SK-MEL-5 (cell line): ENCODE measurements at places on chromosomes 7 and 10.

GRCh38 chr7:123924941-123925340, at the start of gene SPAM1:
Gene SPAM1, plus strand, starts transcription at chr7:123925241. Its CDS starts 28,330 bp downstream, at chr7:123953571.
- no peak for DNase-seq

DNA sequence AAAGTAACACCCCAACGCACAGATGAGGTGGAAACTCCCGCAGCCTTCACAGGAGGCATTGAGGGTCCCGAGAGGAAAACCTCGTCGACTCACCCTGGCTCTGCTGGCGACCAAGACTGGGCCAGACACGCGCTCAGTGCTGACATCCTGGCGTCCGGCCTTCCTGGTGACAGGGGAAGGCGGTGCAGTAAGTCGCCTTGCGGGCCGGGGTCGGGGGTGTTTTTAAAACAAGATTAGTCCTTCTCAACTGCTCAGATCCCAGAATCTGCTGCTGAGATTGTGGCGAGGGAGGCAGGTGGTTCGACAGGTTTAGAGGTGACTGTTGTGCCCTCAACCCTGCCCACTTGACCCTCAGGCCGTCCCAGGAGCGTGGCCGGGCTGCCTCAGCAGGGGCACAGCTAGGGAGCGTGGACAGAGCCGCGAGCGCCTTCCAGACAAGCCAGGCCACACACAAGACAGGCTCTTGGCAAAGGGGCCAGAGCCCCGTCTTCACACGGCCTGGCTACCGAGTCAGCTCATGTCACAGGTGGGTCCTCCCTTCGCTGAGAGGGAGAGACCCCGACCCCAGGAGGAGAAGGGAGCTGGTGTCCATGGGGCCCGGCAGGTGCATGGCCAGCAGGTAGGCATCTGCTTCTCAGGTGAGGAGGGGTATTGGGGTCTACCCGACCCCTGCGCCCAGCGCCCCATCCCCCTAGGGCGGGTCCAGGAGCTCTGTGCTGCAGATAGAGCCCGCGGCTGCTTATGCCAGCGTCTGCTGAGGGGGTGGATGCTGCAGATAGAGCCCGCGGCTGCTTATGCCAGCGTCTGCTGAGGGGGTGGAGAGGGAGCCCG, 81.6 kb downstream of the DNAJB6 start:
- no peak for DNase-seq

DNA sequence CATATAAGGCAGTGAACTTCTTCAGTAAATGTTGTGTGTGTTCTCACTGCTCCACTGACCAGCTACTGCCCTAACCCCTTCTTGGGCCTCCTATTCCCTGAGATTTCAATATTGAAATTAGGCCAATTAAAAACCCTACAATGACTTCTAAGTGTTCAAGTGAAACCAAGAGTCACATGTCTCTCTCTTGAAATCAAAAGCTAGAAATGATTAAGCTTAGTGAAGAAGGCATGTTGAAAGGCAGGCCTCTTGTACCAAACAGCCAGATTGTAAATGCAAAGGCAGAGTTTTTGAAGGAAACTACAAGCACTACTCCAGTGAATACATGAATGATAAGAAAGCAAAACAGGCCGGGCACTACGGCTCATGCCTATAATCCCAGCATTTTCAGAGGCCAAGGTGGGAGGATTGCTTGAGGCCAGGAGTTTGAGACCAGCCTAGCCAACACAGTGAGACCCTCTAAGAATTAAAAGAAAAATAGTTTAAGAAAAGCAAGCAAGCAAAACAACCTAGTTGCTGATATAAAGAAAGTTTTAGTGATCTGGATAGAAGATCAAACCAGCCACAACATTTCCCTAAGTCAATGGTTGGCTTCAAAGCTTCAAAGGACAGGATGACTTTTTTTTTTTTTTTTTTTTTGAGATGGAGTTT, 22.3 kb downstream of the BRAF start:
- no peak for DNase-seq

GRCh38 chr7:151850491-151851124, 26.3 kb downstream of the PRKAG2 start:
- DNase-seq: no peak

DNA sequence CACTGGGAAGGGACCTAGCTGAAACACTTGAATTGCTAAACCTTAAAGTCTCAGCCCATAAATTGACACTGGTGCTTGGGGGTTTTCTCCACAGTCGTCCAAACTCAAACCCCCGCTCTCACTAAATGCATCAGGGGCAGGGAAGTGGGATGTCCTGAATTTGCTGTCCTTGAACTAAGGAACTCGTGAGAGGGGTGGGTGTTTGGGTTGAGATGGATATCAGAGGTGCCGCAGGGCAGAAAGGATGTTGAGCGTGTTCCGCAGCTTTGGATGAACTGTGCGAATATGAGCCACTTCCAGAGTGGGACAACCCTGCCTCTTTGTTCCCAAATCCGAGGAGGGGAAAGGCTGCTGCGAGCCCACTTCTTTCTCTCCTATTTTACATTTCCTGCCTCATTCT, 90.3 kb upstream of the LYZL2 start:
- no peak for DNase-seq

DNA sequence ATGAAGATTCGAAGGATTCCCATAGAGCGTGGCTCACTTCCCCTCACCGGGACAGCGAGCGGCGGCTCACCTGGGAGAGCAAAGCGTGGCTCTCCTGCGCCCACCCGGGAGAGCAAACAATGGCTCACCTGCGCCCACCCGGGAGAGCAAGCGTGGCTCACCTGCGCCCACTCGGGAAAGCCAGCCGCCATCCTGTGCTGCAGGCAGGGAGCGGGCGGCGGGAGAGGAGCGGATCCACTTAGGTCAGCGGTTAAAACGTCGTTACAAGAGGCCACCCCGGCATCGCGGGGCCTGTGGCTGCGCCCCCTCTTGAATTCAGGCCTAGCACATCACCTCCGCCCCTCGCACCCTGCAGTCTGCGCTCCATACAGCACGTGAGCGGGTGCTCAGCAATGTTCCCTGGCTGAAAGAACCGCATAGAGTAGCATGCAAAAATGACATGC, 461 bp upstream of the FIGNL1 start:
- no peak for DNase-seq

DNA sequence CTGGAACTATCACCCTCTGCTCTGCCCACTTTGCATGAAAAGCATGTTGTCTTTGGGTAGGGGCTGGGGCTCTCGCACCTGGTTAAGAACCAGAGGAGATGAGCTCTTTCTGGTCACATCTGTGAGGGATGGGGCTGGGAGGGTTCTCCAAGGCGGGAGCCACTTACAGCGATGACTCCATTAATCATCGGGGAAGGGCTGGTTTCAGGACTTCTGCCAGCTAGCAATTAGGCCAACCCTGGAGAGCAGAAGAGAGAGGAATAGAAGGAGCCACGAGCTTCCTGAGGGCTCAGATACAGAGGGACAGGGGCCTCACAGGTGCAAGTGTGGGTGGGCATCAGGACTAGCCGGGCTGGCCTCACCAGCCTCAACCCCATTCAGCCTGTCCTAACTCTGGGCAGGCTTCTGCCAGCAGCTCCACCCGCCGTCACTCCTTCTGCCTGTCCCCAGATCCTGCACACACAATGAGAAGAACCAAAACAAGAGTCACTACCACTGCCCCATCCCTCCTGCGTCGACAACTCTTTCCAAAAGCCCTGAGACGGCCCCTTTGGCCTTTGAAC, 8.4 kb downstream of the AQP1 start:
- no peak for DNase-seq

DNA sequence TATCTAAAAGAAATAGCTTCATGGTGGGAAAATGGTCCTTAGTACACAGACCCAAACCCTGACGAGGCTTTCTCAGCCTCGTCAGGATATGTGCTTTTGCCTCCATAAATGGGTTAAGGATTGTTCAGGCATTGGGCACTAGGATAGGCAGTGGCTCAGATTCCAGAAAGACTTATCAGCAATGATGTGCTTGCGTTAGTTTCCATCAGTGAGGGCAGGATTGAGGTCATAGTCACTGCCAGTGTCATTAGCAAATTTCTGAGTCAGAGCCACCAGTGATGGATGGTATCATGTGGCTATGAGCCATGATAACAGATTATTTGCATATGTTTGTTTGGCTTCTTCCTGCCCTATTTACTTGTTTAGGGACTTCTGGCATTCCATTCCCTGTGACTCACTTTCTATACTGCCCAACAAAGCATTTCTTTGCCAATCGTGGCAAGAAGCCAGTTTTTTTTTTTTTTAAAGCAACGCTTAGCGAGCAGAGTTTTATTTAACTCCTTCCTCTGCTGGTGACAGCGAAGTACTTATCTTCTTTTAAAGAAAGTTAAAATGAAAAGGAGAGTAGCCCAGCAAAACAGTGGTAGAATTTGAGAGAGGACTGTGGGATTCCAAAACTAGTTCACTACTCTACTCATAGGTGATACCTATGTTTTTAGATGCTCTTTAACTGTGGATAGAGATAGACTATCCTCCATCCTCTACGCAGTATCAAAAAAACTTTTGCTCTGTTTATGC, 44.4 kb downstream of the MYPN start:
- peak; percentile 94 for DNase-seq

DNA sequence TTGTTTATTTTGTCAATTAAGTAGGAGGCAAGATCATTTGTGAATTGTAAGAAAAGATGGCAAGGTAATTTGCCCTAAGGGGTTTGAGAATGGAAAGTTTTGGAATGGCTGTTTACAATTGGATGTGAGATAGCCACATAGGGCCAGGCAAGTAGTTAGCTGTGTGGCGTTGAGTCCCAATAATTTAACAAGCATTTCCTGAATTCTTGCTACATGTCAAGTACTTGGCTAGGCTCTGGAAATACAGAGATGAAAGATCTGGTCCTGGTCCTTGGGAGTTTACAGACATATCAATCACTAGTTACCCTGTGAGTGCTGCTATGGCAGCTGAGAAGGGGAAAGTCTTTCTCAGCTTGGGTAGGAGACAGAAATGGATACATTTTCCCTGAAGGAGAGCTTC, 401.6 kb downstream of the SUGCT start:
- DNase-seq: no peak

- peak; percentile 59 for DNase-seq
These were observed 13.1 kb downstream of the TAS2R41 start for GRCh38 chr7:143490717-143491306.

DNA sequence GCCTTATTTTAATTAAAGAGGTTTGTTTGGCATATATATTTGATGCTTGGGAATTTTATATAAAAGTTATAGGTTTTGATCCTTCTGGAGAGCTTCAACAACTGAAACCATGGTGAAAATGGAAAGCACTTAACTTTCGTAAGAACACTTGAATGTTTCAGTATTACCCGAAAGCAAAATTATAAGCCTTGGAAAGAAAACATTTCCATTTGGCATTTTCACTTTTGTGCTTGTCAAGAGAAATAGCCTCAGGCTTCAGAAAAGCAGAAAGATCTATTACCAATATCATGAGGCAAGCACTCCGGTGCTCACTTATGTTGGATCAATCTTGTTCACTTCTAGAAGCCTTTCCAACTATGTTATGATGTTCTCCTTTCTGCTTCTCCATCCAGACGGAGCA, 256.0 kb downstream of the TRIL start:
- no peak for DNase-seq

- DNase-seq: no peak
These were observed 152.1 kb upstream of the LYZL2 start for GRCh38 chr10:30781670-30782121.

- no peak for DNase-seq
These were observed 21.8 kb downstream of the SLC13A4 start for GRCh38 chr7:135706038-135706742.

- no peak for DNase-seq
These were observed 101.2 kb upstream of the RPA3 start for GRCh38 chr7:7819442-7820247.

- no peak for DNase-seq
These were observed 175.8 kb downstream of the ZNF248 start for GRCh38 chr10:37681617-37681999.

DNA sequence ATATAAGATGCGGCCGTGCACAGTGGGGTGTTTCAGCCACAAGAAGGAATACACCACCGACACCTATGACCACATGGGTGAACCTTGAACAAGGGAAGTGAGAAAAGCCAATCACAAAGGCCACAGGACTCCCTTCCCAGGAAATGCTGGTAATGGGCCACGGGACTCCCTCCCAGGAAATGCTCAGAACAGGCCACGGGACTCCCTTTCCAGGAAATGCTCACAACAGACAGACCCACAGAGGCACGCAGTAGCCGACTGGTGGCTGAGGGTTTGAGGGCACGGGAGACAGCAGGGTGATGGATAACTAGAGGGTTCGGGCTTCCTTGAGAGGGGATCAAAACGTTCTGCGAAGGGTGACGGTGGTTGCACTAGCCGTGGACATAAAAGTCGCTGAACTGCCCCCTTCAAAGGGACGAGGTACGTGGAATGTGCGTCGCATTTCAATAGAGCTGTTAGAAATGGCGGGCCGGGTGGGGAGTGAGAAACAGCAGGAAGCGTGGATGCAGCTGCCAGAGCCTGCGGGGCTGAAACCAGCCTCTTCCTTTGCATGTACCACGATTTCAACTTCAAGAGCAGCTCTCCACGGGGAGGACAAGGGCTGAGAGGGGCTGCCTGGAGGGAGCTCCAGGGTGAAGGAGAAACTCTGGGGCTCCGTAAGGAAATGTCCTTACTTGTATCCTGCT, 274.0 kb downstream of the ELFN1 start:
- DNase-seq: no peak

DNA sequence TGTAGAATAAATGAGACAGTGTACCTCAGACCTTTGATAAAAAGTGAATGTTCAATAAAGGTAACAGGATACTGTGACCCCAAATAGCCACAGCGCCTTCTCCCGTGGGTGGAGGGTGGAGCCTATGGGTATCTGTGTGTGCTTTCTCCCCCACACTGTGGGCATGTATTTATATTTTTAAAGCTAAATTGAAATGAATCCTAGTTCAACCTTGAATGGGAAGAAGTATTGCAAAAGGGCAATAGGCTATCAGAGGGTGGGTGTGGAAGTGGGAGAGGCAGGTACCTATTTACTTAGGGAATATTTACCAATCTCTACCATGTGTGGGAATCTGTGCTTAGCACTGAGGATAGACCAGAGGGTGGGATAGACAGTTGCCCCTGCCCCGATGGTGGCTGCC, 68.9 kb downstream of the PFKFB3 start:
- no peak for DNase-seq

- no peak for DNase-seq
These were observed 568.7 kb upstream of the MGMT start for GRCh38 chr10:128898133-128898915.

- DNase-seq: no peak
These were observed 503.9 kb downstream of the KIF20B start for GRCh38 chr10:90205340-90205739.

GRCh38 chr10:52082307-52082706, 231.8 kb upstream of the DKK1 start:
- no peak for DNase-seq

DNA sequence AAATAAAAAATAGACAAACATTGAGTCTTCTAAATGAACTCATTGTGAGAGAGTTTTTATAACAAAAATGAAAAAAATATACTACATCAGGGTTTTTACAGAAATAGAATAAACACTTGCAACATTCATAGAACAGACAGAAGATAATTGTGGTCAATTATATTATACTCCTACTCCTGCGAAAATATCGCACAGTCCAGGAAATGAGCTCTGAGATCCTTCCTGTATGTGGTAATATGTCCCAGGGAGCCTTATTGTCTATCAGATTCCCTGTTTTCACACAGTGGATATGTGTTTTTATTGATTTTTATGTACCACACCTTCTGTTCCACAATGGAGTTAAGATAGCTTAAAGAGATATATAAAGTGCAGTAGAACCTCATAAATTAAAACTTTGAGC, 27.5 kb upstream of the RELN start:
- DNase-seq: peak; percentile 63
